ENCODE measurements at places on chromosomes 5 and 9. TPM values are rescaled to one million over a fixed set of nuclear protein-coding genes. Genes with fewer than 3 reads are reported as not detected.

NTMT1 gene
- 40.3 TPM for total RNA-seq

TNFSF8 gene
- not detected for total RNA-seq

KIF24 gene
- 2.4 TPM for total RNA-seq

STKLD1 gene
- total RNA-seq: 0.47 TPM

ZNG1E gene
- total RNA-seq: 35.3 TPM

CER1 gene
- not detected for total RNA-seq

NTRK2 gene
- total RNA-seq: 0.09 TPM

Measured in endothelial cell of coronary artery (primary cell).